ENCODE measurements at places on chromosomes 2 and 18.

DNA sequence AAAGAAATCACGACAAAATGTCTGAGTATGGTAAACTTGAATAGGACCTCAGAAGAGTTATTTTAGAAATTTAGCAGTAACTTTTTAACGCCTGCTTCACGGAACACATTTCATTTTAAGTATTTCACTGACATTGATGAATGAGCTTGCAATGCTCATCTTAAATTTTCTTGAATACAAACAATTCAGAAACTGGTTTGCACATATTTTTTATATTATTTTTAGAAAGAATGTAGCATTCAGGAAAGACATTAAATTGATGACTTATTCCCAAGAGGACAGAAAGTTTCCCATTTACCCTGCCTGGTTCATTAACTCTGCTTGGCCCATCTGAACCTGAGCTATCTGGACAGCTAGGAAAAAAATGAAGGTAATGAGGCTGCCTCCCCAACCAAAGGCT lies 89.3 kb downstream of the MBD2 start:
- no peak for DNase-seq

DNA sequence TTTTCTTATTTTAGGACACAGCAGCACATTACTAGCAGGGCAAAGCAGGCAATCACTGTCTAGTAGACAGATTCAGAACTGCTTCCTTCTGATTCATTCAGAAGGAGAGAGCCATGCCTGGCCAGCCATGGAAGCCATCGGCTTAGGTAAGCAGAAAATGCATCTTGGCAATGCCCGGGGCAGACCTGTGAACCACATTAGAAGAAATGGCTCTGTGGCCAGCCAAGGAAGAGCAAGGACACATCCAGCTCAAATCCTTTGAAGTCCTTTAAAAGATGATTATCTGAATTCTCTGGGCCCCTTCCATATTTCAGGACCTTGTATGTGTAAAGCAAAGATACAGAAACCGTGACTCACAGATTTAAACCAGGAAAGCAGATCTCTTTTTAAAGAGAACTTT lies 227.4 kb downstream of the PID1 start:
- no peak for DNase-seq

DNA sequence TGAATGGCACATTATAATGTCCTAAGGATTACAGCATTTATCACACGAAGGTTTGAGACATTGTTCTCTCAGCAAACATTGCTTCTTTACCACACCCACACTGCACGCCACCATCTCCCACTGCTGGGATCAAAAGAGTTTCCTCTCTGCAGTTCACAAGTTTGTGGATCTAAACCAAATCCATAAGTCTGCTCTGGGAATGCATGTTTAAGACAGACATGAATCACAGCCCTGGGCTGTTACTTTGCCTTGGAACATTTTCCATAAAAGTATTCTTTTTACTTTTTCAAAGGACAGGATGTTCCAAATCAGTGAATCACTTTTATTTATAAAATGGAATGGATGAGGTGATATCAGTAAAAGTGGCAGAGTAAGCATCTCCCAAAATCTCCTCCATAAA lies 36.1 kb downstream of the STPG4 start:
- DNase-seq, result no peak

- no peak for DNase-seq
Observed at GRCh38 chr2:126359494-126359893, 296.5 kb upstream of the GYPC start.

DNA sequence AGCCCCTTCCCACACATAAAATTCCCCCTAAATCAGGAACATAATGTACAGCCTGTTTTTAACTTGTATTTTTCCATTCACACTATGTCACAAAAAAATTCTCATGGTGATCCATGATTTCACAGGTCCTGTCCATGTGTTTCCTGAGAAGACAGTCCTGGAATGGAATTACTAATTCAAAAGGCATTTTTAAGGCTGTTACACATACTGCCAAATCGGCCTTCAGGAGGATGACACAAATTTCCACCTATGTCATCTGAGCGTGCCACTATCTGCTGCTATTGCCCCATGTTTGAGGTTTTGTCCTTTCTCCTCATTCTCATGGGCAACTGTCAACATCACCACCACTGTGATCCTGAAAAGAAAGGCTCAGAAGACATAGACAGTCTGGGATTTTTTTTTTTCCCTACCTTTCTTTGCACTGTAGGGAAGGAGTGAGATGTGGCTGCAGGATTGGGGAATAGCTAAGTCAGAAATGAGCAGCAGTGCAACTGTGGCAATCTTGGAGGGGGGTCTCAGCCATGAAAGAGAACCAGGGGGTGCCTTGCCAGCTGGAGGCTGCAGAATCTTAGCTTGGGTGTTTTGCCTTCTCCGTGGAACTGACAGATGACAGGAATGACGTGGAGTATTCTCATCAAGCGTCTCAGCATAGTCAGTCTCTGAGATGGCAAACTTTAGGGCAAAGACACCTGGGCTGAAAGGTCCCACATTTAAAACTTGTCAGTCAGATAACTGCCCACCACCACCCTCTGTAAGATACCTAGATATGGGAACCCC lies 73.4 kb downstream of the MARCHF4 start:
- no peak for DNase-seq

DNA sequence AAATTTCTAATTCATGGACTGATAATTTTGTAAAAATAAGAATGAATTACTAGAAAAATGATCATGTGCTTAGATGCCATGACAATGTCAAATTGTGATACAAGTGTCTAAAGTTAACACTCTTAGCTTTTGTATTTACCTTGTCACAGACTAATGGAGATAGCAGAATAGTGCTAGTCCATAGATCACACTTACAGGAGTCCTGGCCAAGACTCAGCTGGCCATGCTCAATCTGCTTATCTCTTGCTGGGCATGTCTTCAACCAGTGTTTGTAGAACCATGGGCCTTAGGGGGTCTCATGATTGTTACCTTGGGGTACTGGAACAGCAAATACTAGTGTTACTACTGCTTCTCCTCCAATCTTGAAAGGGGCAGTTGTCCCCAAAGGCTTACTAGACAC lies 44.0 kb downstream of the TET3 start:
- DNase-seq, result no peak

GRCh38 chr2:27716301-27717069 lies 52.8 kb downstream of the SLC4A1AP start:
- DNase-seq, result no peak

- no peak for DNase-seq
Observed at GRCh38 chr2:128396946-128397345, 78.3 kb upstream of the HS6ST1 start.

DNA sequence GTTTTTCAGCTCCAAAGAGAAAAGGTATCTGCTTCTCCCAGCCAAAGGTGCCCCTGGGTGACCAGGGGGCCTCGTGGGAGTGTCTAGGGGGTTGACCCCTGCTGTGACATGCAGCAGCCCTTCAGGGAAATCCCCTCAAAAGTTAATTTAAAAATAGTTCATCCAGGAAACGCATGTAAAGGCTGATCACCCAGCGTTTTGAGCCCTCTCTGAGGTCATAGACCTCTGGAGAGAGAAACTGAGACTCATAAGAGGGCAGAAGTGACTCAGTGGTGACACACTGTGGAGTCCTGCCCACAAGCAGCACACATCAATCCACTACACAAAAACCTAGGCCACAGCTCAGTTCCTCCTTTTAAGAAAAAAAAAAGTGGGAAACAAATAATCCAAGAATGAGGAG lies 11.9 kb downstream of the GAL3ST2 start:
- no peak for DNase-seq

- no peak for DNase-seq
Observed at GRCh38 chr2:69603146-69603743, 40.3 kb downstream of the AAK1 start.

GRCh38 chr2:57906152-57906732 lies 140.4 kb upstream of the VRK2 start:
- peak; percentile 16 for DNase-seq

DNA sequence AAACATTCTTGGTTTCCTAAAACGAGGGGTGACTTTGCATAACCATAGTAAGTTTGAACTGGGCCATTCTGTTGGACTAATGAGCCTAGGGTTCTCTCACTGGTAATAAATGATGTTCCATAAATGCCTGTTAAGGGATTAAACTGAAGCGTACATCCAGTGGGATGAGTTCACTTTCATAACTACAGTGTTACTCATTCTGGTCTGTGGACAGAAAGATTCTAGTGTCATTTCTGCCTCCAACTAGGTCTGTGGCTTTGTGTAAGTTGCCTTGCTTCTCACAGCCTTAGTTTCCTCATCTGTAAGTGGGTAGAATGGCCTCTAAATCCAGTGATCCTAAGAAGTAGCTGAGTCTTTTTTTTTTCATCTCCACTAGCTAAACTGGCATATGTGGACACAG lies 1860.6 kb upstream of the PIK3C3 start:
- no peak for DNase-seq

DNA sequence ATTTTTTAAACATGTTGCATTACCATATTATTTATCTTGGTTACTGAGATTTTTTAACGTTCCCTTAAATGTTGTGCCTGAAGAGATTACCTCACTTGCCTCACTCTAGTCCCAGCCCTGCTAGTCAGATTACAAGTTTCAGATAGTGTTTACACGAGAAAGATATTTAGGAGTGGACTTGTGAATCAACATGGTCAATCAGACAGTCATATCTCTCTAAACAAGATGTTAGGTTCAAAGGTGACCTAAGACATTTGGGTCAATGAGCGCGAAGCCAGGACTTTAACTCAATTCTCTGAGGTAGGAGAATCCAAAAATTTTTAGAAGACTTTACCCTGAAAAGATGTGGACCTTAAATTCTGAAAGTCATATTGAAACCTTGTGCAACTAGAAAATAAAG lies 14.8 kb upstream of the CALCRL start:
- no peak for DNase-seq

GRCh38 chr18:44882163-44882868 lies 201.6 kb downstream of the SETBP1 start:
- DNase-seq, result no peak

- DNase-seq, result no peak
Observed at GRCh38 chr2:64153811-64154210, 9.6 kb upstream of the PELI1 start.

- peak; percentile 22 for DNase-seq
Observed at GRCh38 chr18:1658908-1659566, 754.4 kb downstream of the ADCYAP1 start.

DNA sequence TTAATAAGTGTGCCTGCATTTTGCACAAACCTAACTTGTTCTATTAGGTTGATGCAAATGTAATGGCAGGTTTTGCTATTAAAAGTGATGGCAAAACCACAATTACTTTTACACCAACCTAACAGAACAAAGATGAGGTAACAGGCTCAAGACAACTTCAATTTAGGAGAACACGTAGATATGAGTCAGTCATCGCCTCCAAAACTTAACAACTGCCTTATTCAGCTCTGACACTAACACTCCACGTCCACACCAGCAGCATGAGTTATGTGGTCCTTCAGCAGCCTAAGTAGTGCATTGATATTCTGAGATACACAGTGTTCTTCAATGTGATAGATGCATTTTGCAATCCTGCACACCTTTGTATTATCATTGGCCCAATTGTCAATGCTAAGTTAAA lies 1175.1 kb upstream of the ACVR2A start:
- DNase-seq, result no peak

DNA sequence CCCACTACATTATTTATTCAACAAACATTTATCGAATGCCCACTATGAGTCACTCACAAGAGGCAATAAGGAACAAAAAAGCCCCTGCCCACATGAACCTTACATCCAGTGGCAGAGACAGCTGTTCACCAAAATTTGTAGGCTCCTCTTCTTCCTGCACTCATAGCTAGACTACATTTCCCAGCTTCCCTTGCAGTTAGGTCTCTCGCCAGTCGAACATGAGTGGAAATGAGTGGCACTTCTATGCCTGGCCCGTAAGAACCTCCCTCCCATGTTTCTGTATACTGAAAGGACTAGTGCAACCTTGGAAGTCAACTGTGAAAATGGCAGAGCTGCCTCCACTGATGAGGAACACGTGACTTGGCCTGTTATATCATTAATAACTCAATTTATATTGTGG lies 19.4 kb upstream of the NCOA1 start:
- DNase-seq, result no peak

DNA sequence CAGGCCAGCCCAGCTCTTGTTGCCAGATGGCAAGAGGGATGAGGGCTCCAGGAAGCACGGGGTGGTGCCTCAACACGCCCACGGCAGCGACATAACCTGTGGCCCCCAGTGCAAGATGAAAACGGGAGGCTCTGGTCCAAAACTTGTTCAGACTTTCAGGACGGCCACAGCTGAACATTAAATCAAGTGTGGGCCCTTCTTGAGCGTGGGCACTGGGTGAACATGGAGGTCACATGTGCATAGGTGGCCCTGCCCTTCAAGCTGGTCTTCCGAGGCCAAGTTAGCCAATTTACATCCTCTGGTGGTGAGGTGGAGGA lies 77.5 kb downstream of the NDUFA10 start:
- no peak for DNase-seq

DNA sequence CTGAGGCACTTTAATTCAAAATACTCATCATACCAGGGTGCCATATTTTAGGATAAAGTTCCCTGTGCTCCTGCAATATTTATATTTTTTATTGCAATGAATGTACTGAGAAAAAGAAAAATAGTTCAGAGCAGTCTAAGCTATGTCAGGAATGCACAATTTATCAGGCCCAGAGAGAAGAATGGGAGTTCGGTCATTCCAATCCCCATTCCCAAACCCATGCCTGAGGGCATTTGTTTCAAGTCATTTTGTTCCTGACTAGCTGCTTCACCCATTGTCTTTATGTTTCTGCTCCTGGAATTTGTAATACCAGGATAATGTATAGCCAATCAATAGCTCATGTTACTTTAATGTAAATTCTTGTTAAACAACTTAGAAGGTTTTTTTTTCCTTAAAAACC lies 24.4 kb upstream of the FTCDNL1 start:
- DNase-seq, result no peak

DNA sequence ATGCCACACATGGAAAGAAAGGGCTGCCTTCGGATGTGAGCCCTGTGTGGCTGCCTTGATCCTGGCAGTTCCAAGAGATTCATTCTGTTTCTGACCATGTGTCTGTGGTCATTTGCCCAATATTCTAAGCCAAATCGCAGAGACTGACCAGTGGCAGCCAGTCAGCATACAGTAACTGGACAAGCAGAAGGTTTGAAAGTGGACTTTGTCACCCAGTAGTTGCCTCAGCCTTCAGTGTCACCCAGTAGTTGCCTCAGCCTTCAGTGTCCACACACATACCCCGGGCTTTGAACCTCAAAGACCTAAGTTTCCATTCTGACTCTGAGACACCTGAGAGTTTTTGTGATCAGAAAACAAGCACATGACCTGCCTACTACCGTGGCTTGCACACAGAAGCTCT lies 5.0 kb downstream of the RFX8 start:
- no peak for DNase-seq

DNA sequence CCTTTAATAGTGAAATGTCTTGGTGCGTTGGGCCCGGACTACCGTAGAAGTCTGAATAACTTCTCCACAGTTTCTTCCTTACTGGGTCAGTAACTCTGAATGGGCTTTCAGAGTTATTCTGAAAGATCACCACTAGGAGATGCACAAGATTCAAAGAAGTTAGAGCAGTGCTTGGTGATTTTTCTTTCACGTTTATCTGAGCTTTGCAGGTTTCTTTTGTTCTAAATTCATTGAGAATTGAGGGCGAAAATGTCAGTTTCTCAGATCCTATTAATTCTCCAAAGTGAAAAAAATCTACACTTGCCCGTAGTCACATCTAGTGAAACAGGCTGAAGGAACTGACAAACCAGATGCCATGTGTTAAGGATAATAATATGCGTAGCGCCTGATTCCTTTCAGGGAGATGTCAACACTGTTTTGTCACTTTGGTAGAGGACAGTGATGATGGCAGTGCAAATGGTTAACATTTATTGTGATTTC lies 70.1 kb downstream of the QPCT start:
- DNase-seq, result peak; percentile 42

GRCh38 chr2:27701676-27702075 lies 38.0 kb downstream of the SLC4A1AP start:
- DNase-seq, result no peak

All from NCI-H1417 treated with DMSO at 0.1 percent for 48 hours (cell line).